ENCODE measurements at places on chromosomes 5 and 9.

- no peak for DNase-seq
These were observed 25.5 kb upstream of the SLC6A19 start for GRCh38 chr5:1175801-1176472.

- DNase-seq: no peak
These were observed 4.3 kb upstream of the RMND5B start for GRCh38 chr5:178126556-178126955.

GRCh38 chr5:68431186-68431585 lies 215.6 kb downstream of the PIK3R1 start:
- DNase-seq: no peak

- DNase-seq: no peak
These were observed 13.4 kb downstream of the RGS7BP start for GRCh38 chr5:64519263-64519662.

DNA sequence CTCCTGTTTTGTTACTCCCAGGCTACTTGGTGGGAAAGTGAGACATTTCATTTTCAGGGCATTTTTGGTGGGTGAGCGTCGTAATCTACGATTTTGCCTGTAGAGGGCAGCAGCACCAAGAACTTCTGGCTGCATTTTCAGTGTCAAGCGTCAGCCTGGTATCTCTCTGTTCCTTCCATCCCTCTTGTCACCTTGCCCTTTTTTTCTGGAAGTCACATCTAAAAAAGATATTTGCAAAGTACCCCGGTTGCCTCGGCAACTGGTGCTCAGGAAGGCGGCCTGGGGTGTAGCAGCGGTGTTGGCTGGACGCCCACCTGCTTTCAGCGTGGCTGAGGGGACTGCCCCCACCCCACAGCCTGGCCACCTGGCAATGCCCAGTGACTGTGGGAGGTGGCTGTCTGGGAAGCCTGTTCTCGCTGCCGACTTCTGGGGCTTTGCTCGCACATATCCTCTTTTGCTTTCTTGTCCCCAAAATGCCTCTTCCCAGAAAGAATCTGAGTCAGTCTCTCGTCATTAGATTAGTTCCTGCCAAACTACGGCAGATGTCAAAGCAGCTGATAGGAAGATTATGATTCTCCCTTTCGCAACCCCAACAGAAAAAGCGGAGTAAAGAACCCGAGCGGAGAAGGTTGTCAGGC lies 84.5 kb downstream of the ACER2 start:
- DNase-seq: no peak

GRCh38 chr5:14316471-14316870 lies 173.3 kb downstream of the TRIO start:
- DNase-seq: no peak

Data from SHP77 treated with DMSO at 0.1 percent for 48 hours (cell line).